ENCODE measurements at places on chromosomes 11 and 22. TPM values are rescaled to one million over a fixed set of nuclear protein-coding genes. Genes with fewer than 3 reads are reported as not detected.
A peak's percentile ranks its signal among the peaks of the same experiment; 100 is the strongest.

DNA sequence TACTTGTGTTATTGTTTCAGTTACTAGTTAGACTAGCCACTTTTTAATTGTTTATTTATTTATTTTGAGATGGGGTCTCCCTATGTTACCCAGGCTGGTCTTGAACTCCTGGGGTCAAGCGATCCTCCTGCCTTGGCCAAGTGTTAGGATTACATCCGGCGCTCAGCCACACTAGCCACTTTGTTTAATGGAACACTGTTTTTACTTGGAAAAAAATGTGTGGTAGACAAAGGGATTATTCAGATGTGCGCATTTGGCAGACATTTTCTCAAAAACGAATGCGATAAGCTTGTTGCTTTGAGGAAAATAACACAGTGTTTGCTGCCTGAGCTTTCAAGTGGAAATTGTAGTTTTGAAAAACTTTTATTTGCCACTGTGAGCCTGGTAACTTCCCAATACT, 51.0 kb downstream of the CTNND1 start:
- H3K27me3 ChIP-seq, result no peaks in the 10 kb centered on the region
- no peak overlapping the region for H3K4me3 ChIP-seq
- H3K27ac ChIP-seq, result no peak overlapping the region
- peaks cover 17% of the 10 kb centered on the region for H3K36me3 ChIP-seq

GRCh38 chr22:27252282-27253049, 549.1 kb downstream of the MN1 start:
- DNase-seq, result peak; percentile 22
- no peak overlapping the region for H3K27ac ChIP-seq

GRCh38 chr11:11227296-11228085, 125.6 kb downstream of the CSNK2A3 start:
- no peaks in the 10 kb centered on the region for H3K36me3 ChIP-seq
- peaks cover 5% of the 10 kb centered on the region for H3K27me3 ChIP-seq
- H3K4me3 ChIP-seq, result no peak overlapping the region

- H3K27ac ChIP-seq, result no peak overlapping the region
- DNase-seq, result no peak
- H3K4me3 ChIP-seq, result no peak overlapping the region
- no peaks in the 10 kb centered on the region for H3K4me1 ChIP-seq
- H3K36me3 ChIP-seq, result peaks cover 8% of the 10 kb centered on the region
Measured at GRCh38 chr11:22808571-22809197, 20.9 kb downstream of the SVIP start.

DNA sequence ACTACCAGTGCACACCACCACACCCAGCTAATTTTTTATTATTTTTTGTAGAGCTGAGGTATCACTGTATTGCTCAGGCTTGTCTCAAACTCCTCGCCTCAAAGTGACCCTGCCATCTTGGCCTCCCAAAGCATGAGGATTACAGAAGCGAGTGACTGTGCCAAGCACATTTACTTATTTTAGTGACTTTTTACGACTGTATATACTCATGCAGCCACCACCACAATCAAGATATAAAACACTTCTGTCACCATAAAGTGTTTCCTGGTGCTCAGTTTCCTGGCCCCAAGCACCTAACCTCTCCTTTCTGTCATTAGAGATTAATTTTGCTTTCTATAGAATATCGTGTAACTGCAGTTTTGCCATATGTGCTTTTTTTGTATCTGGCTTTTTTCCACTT, 25.9 kb downstream of the ELP4 start:
- no peaks in the 10 kb centered on the region for H3K4me1 ChIP-seq
- H3K27ac ChIP-seq, result no peak overlapping the region
- no peak overlapping the region for H3K4me3 ChIP-seq
- H3K27me3 ChIP-seq, result no peaks in the 10 kb centered on the region
- H3K36me3 ChIP-seq, result peaks cover 13% of the 10 kb centered on the region
- DNase-seq, result no peak

- H3K4me1 ChIP-seq, result no peaks in the 10 kb centered on the region
- no peaks in the 10 kb centered on the region for H3K27me3 ChIP-seq
- H3K36me3 ChIP-seq, result peaks cover 37% of the 10 kb centered on the region
- H3K27ac ChIP-seq, result no peak overlapping the region
- H3K4me3 ChIP-seq, result no peak overlapping the region
- no peak for DNase-seq
Measured at GRCh38 chr22:46356496-46357480, 21.3 kb downstream of the TRMU start.

GRCh38 chr11:45457649-45458048, 171.5 kb upstream of the SYT13 start:
- H3K27ac ChIP-seq, result no peak overlapping the region
- peaks cover 5% of the 10 kb centered on the region for H3K27me3 ChIP-seq
- no peaks in the 10 kb centered on the region for H3K36me3 ChIP-seq
- no peak for DNase-seq
- H3K4me3 ChIP-seq, result no peak overlapping the region
- H3K4me1 ChIP-seq, result no peaks in the 10 kb centered on the region

- peak overlapping the region; percentile 7 for H3K27ac ChIP-seq
- H3K4me3 ChIP-seq, result no peak overlapping the region
- no peaks in the 10 kb centered on the region for H3K4me1 ChIP-seq
- no peaks in the 10 kb centered on the region for H3K36me3 ChIP-seq
- no peak for DNase-seq
Measured at GRCh38 chr22:25161017-25161915, 38.4 kb upstream of the CRYBB3 start.

- H3K36me3 ChIP-seq, result peaks cover 2% of the 10 kb centered on the region
- no peak for DNase-seq
- no peak overlapping the region for H3K4me3 ChIP-seq
- H3K4me1 ChIP-seq, result peaks cover 22% of the 10 kb centered on the region
Measured at GRCh38 chr22:29956680-29957079, 73.7 kb downstream of the MTMR3 start.

- no peaks in the 10 kb centered on the region for H3K36me3 ChIP-seq
- DNase-seq, result no peak
- no peaks in the 10 kb centered on the region for H3K4me1 ChIP-seq
- peaks cover 7% of the 10 kb centered on the region for H3K27me3 ChIP-seq
- no peak overlapping the region for H3K27ac ChIP-seq
- H3K4me3 ChIP-seq, result no peak overlapping the region
Measured at GRCh38 chr22:49152127-49152938, 675.3 kb downstream of the BRD1 start.

DNA sequence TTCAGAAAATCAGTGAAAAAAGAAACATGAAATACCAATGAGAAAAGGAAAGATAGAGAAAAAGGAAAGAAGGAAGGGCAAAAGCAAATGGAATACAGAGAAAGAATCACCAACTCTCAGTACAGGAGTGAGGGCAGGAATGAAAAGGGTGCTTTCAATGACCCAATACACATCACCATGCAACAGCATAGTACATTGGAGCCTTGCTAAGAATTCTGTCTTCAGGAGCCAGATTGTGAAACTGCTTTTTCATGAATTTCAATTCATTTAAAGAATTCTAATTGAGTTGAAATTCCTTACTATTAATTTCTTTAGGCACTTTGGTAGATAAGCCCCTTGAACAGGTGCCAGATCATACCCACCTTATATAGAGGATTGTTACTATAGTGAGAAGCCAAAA, 34.9 kb downstream of the BLID start:
- H3K4me1 ChIP-seq, result no peaks in the 10 kb centered on the region
- no peak overlapping the region for H3K27ac ChIP-seq
- H3K27me3 ChIP-seq, result peaks cover 7% of the 10 kb centered on the region
- DNase-seq, result no peak
- H3K36me3 ChIP-seq, result no peaks in the 10 kb centered on the region
- H3K4me3 ChIP-seq, result no peak overlapping the region

DNA sequence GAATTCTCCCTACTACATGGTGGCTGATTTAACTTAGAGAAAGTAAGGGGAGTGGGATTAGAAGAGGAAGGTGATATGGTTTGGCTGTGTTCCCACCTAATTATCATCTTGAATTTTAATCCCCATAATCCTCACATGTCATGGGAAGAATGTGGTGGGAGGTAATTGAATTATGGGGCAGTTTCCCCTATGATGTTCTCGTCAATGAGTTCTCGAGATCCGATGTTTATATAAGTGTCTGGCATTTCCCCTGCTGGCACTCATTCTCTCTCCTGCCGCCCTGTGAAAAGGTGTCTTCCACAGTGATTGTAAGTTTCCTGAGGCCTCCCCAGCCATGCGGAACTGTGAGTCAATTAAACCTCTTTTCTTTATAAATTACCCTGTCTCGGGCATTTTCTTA, 169.3 kb downstream of the CASP12 start:
- no peaks in the 10 kb centered on the region for H3K36me3 ChIP-seq
- DNase-seq, result no peak
- no peak overlapping the region for H3K4me3 ChIP-seq
- no peaks in the 10 kb centered on the region for H3K27me3 ChIP-seq

GRCh38 chr11:26331911-26332571, at the start of gene ANO3:
Gene ANO3 (plus strand): TSS chr11:26332130. CDS start chr11:26332276, 146 bp downstream.
- H3K4me1 ChIP-seq, result no peaks in the 10 kb centered on the region
- DNase-seq, result peak; percentile 47
- H3K4me3 ChIP-seq, result no peak within 1 kb of the TSS
- no peak within 1 kb of the TSS for H3K27ac ChIP-seq
- no peaks in the 10 kb centered on the region for H3K36me3 ChIP-seq
- peaks cover 18% of the 10 kb centered on the region for H3K27me3 ChIP-seq

DNA sequence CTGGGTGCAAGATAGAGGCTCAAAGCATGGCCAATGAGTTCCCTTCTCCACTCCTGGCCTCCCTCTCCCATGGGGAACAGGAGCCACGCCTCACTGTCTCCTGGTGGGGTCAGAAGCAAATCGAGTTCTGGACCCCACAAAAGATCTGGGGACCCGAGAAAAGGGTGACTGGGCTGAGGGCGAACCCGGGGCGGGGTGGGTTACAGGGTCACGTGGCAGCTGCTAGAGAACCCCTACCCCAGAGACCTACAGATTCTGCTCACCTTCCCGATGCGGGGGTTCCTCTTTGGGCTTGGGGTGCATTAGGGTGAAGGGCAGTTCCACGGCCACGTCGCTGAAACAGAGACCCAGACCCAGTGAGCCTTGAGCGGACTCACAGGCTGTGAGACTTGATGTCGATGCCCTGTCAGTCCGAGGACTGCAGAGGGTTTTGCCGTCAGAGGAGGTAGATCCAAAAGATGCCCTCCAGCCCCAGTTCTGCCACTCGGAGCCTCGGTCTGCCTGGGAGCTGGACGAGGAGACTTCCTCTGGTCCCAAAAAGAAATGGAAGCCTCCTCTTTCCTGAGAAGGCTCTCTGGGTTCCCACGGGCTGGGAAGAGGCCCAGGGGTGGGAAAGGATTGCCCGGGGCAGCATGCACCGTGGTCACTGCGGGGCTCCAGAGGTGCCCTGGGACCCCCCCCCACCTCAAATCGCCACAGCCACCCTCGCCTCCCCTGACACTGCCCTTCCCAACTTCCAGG, 28.2 kb downstream of the TPBGL start:
- no peaks in the 10 kb centered on the region for H3K27me3 ChIP-seq
- H3K4me3 ChIP-seq, result no peak overlapping the region
- peaks cover under 1% of the 10 kb centered on the region for H3K36me3 ChIP-seq
- DNase-seq, result no peak
- peaks cover 20% of the 10 kb centered on the region for H3K4me1 ChIP-seq

- peaks cover 3% of the 10 kb centered on the region for H3K36me3 ChIP-seq
- H3K27me3 ChIP-seq, result peaks cover 31% of the 10 kb centered on the region
- no peak overlapping the region for H3K27ac ChIP-seq
Measured at GRCh38 chr22:29317827-29318454, 2.4 kb upstream of the RASL10A start.

DNA sequence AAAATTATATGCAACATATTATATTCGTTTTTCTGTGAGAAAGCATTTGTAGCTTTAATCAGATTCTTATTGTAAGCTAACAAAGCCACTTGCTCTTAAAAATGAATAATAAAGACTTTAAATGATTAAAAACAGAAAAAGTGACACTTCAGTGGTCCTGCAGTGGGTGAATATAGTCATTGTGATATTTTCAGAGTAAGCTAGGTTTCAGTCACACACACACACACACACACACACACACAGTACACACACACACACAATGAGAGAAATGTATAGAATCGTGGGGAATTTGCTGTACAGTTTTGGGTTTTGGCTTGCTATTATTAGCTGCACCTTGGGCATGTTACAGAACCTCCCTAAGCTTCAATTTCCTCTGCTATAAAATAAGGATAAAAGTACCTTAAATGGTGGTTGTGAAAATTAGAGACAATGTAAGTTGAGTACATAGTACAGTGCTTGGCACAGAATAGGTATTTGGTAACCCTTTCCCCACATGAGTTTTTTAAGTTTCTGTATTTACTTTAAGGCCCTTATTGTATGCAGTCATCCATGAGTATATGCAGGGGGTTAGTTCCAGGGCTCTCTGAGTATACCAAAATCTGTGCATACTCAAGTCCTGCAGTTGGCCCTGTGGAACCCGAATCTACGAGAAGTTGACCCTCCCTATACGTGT, 39.8 kb downstream of the CSTPP1 start:
- H3K36me3 ChIP-seq, result no peaks in the 10 kb centered on the region
- no peak overlapping the region for H3K27ac ChIP-seq
- H3K4me1 ChIP-seq, result peaks cover 12% of the 10 kb centered on the region
- no peak overlapping the region for H3K4me3 ChIP-seq
- peak; percentile 18 for DNase-seq

- no peak overlapping the region for H3K27ac ChIP-seq
- H3K36me3 ChIP-seq, result no peaks in the 10 kb centered on the region
- peaks cover 29% of the 10 kb centered on the region for H3K27me3 ChIP-seq
- peak overlapping the region; percentile 58 for H3K4me3 ChIP-seq
- no peak for DNase-seq
Measured at GRCh38 chr22:37801946-37802309, 5.8 kb upstream of the GCAT start.

DNA sequence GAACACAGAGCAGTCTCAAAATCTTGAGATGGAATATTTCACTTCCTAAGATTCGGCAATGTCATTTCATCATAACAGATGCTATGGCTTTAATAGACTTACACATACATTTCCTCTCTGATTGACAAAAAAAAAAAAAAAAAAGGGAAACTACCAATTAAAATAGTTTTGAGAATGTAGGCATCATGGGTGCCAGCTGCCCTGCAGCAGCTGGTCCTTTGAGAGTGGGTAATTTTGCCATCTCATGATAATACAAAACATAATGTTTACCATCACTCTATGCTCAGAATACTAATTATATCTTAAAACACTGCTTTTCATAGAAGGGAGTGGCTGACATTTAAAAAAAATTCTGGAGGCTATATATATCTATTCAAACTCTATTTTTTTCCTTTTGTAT, 775.6 kb upstream of the CCDC90B start:
- no peak overlapping the region for H3K4me3 ChIP-seq
- no peak overlapping the region for H3K27ac ChIP-seq
- H3K27me3 ChIP-seq, result no peaks in the 10 kb centered on the region
- H3K36me3 ChIP-seq, result no peaks in the 10 kb centered on the region

The PARVG gene
- 61.7 TPM for total RNA-seq

The MRGPRX3 gene
- not detected for total RNA-seq

The ZNF215 gene
- 3.6 TPM for total RNA-seq

The CALCB gene
- total RNA-seq, result 3.5 TPM

The FAM180B gene
- not detected for total RNA-seq

The TRIM51 gene
- total RNA-seq, result not detected

The UPB1 gene
- total RNA-seq, result 0.28 TPM

The LRRC74B gene
- not detected for total RNA-seq

The ARAP1 gene
- total RNA-seq, result 69.9 TPM

The RAG2 gene
- total RNA-seq, result not detected

The TMX2 gene
- total RNA-seq, result 59.8 TPM

The NCF4 gene
- total RNA-seq, result 3.8 TPM

Data from activated CD4-positive, alpha-beta T cell treated with anti-CD3 and anti-CD28 coated beads for 36 hours (primary cell).